NCI-H1417 treated with DMSO at 0.1 percent for 48 hours (cell line): ENCODE measurements at places on chromosomes 2 and 18.

DNA sequence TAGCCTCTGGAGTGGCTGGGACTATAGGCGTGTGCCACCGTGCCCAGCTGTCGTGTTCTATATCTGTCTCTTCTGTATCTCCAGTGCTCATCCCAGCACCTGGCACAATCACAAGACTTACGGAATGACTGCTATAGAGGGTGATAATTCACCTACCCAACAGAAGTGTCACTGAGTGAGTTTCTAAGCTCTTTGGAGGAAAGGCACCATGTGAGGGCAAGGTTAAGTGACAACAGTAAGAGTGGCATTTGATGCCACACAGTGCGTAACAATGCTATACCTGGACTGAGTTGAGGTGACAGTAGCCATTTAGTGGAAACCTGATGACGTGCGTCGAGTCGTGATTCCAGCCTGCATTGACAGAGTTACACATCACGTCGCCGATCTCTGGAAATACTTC is 89.0 kb downstream of the KCTD1 start:
- no peak for DNase-seq

DNA sequence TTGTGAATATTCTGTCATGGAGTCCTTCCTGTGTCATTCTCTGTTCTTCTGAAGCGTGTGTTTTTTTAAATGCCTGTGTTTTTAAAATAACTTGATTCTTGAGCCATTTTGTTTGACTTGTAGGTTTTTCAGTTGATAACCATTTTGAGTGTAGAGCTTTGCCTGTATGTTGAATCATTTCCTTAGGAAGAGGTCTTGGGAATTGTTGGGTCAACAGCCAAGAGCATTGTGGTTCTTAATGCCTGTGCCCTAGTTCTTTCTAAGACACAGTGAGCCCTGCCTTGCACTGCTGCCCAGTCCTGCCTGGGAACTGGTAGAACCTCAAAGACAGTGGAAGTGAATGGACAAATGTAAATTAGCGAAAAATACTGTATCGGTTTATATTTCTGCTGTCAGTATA is 25.9 kb downstream of the RAB12 start:
- no peak for DNase-seq

DNA sequence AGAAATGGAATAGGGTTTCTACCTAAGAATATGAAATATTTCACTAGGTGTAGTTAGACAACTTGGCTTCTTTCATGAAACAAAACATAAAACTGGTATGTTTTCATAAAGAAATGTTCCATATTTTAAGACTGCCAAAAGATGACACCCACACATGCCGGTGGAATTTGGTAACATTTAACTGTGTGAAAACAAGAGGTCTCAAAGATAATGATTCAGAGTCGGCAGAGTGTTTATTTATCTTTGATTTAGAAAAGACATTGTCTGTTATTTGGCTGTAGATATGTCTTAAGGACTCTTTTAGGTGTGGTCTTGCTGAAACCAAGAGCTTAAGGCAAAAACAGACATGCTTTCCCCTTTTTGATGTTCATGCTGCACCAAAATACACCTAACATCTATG is 63.5 kb upstream of the FN1 start:
- no peak for DNase-seq

GRCh38 chr2:232957657-232958090 is 55.4 kb downstream of the NGEF start:
- DNase-seq, result no peak

GRCh38 chr2:50178050-50178449 is 853.9 kb downstream of the NRXN1 start:
- DNase-seq, result no peak

DNA sequence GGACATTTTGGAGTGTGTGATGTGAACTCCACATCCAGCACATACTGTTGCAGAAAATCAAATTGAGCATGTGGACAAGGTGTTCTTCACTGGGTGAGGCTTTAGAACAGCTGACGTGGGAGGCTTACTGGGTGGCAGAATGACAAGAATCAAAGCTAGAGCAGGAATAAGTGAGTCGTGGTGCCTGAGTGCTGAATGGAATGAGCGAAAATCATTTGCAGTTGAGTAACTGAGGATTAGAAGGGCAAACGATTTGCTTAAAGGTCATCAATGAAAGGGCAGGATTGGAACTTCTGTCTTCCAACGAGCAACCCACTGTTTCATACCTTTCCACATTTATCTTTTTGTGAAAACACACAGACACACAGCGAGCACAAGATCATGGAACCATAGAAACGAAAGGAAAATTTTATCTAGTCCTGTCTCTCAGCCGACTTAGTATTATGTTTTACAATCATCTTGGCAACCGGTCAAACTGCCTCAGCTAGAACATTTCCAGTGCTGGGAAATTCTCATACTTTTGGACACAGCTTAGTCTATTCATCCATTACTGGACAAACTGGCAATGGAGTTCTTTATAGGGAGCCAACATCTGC is 7.2 kb upstream of the DAW1 start:
- no peak for DNase-seq

DNA sequence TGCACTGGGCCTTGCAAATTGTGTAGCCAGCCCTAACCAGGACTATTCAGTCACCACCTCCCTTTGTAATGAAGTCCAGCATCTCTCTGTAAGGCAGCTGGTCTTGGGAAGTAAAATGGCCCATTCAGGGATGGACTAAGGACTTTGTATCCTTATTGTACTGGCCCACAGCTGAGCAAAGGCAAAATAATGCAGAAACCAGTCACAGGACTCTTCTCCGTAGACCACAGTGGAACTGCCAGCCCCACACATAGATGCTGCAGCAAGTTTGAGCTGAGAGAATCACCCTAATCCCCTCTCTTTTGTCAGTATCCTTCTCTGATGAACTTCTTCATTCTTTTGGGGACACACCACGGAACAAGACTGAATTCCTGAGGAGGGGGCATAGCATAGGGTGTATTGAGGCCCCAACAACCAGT is 73.6 kb upstream of the RTN4 start:
- no peak for DNase-seq

DNA sequence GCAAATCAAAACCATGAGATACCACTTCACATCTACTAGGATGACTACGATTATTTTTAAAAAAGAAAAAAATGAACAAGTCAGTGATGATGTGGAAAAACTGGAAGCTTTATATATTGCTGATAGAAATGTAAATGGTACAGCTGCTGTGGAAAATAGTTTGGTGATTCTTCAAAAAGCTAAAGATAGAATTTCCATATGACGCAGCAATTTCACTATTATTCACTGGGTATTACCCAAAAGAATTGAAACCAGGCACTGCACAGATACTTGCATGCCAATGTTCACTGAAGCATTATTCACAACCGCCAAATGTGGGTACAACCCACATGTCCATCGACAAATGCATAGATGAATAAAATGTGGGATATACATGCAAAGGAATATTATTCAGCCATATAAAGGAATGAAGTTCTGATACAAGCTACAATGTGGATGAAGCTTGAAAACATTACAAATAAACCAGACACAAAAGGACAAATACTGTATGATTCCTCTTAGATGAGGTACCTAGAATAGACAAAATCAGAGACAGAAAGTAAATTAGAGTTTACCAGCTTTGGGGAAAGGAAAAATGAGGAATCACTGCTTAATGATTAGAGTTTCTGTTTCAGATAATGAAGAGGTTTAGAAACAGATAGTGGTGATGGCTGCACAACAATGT is 11.1 kb downstream of the RTTN start:
- DNase-seq, result no peak
